KBM-7 (cell line): ENCODE measurements at places on chromosomes 3 and 15.

GRCh38 chr15:65772930-65773329 is 19.2 kb downstream of the DENND4A start:
- no peak for DNase-seq

GRCh38 chr3:119343719-119344118 is 49.5 kb downstream of the ARHGAP31 start:
- DNase-seq, result no peak

- DNase-seq, result no peak
Observed at GRCh38 chr3:32542807-32543206, 27.9 kb downstream of the DYNC1LI1 start.

GRCh38 chr3:189001559-189001958 is 170.2 kb upstream of the TPRG1 start:
- DNase-seq, result no peak

GRCh38 chr3:146975476-146975875 is 370.3 kb upstream of the PLSCR5 start:
- no peak for DNase-seq

DNA sequence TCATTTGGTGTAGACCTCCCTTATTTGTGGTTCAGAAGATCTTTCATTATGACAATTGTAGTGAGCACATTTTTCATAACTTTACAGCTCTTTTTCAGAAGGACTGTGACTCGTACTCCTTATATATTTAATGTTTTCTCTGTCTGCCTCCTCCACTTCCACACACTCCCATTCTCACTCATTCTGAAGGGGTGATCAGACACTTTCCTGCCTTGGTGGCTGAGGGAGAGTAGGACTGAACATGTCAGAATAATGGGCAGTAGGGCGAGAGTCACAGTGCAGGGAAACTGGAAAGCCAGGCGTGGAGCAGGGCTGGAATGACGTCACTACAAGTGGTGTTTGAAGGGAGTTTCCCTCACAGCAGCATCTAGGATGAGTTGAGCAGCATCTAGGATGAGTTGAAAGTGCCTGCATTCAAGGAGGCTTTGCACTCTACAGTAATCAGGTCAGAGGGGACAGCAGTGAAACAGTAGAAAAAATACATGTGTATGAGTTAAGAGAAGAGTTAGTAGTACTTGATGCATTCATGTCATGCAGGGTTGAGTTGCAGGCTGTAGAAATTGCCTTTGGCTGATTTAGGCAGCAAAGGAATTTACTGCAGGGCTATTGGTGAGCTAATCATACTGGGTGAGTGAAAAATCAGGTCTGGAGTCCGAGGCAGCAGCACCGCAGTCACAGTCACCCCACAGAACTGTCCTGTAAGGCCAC is 36.3 kb upstream of the FBXL22 start:
- no peak for DNase-seq

DNA sequence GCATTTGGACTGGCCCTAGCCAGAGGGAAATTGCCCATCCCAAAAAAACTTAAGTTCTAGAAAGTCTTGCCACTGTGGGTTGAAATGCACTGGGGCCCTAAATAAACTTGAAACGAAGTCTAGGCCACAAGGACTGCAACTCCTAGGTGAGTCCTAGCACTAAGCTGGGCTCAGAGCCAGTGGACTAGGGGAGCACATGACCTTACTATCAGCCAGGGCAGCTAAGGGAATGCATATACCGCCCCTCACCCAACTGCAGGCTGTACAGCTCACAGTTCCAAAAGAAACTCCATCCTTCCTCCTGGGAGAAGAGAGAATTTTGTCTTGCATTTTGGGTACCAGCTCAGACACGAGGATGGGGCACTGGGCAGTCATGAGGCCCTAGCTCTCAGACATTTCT is 23.6 kb upstream of the TEX55 start:
- no peak for DNase-seq

GRCh38 chr15:60529332-60529731 is 50.4 kb upstream of the ICE2 start:
- DNase-seq, result no peak

DNA sequence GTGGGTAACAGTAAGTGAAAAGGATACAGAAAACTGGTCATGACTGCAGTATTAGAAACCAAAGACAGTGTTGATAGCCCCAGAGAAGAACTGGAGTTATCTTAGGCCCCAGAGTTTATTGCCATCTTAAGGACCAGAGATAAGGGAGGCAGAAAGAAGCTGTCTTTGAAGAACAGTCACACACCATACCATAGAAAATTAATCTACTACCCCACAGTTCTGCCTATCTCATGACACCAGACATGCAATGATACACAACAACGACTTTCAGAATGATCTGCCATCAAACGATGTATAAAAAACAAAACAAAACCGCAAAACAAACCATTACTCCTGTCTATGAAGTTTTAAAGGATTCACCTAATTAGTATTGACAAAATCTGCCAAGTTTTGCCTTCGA is 9.6 kb downstream of the CPOX start:
- peak; percentile 31 for DNase-seq

- no peak for DNase-seq
Observed at GRCh38 chr3:59658274-59658673, 608.4 kb upstream of the CFAP20DC start.

DNA sequence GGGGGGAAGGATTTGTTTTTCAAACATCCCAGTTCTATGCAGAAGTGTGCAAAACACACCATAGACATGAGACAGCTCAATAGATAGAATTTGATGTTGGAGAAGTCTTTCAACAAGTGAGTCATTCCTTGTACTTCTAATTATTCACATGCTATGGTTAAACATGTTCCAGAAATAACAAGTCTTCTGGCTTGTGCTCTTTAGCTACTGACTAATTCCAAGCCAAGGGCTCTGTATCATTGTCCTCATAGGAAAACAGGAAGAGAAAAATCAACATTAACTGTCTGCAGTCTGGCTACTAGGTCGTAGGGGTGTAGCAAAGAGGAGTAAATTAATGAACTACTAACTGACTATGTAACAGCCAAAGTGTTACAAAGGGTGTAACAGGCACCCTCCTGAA is 25.8 kb downstream of the LDHAL6B start:
- DNase-seq, result no peak

DNA sequence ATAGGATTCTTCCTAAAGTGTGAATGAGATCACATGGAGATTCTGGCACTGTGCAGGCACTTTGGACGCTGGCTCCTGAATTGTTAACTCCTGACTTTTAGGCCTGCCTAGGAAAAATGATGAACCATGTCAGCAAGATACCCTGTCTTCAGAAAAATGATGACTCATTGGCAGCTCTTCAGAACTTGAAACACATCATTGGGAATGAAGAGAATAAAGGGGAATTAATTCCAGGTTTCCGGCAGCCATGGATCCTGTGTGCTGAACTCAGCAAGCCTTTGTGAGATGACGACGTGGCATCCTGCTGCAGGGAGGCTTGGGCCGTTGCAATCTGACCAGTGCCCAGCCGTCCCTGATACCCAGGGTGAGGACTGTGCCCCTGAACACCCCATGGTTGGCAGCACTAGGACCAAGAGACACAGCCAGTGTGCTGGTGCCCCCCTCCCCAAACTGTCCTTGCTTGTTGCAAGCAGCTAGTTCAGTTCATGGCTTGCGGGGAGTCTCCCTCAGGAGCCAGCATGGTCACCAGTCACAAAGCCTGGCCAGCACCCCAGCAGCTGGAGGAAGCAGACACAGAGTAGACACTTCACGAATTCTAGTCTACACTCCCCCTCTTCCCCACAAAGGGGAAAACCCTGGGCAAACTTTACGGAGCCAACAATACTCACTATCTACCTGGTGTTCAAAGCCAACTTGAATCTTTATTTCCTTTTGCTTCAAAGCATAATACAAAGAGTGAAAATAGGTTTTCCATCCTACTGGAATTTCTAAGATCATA is 7.8 kb upstream of the LIPC start:
- DNase-seq, result no peak

DNA sequence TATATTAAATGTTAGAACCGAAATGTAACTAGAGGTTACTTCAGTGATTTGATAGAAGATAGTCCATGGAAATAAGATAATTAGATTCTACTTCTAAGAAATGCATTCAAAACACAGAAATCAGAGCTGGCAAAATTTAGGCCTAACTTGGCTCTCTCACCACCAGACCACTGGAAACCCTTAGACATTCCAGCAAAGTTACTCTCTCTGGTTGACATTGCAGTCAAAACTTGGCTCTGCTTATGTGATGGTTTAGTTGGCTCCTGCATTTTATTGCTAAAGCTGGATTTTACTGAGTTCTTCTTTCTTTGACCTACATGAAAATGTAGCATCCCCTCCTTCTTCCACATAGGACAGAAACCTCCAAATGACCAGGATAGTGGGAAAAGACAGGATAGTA is 35.4 kb upstream of the CBLB start:
- DNase-seq, result no peak

GRCh38 chr15:78241017-78241416 is 6.7 kb upstream of the ACSBG1 start:
- peak; percentile 95 for DNase-seq

DNA sequence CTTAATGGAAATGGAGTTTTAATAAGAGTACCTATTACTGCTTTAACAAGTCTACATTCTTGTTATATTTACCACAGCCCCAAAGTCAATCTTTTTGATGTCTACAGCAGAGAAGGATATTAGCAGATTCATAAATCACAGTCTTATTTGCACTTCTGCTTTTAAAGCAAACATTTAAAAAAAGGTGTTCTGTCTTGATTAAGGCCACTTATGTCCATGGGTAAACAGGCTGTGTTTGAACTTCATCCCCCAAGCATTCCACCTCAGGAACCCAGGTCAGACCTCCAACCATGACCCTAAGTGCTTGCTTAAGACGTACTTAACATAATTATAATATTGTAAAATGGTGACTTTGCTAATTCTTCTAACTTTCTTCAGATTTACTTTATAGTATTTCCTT is 113.4 kb downstream of the CMSS1 start:
- DNase-seq, result no peak

DNA sequence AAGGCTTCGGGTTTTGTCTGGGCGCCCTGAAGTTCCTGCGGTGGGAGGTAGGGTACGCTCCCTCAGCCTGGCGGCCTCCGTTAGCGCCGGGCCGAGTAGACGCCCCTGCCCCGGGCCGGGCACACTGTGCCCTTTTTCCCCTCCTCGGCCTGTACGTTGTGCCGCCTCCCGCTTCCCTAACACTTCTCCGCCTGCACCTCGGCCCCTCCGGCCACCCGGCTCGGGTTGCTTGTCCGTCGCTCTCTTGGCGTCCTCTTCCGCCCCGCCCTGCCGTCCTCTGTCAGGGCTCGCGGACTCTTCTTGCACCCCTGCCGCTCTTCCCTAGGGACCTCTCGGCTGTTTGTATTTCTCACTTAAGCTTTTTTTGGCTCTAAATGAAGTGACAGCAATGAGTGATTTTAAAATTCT is 384 bp downstream of the KNL1 start:
- DNase-seq, result no peak

- no peak for DNase-seq
Observed at GRCh38 chr15:29688506-29689286, 133.6 kb downstream of the TJP1 start.

DNA sequence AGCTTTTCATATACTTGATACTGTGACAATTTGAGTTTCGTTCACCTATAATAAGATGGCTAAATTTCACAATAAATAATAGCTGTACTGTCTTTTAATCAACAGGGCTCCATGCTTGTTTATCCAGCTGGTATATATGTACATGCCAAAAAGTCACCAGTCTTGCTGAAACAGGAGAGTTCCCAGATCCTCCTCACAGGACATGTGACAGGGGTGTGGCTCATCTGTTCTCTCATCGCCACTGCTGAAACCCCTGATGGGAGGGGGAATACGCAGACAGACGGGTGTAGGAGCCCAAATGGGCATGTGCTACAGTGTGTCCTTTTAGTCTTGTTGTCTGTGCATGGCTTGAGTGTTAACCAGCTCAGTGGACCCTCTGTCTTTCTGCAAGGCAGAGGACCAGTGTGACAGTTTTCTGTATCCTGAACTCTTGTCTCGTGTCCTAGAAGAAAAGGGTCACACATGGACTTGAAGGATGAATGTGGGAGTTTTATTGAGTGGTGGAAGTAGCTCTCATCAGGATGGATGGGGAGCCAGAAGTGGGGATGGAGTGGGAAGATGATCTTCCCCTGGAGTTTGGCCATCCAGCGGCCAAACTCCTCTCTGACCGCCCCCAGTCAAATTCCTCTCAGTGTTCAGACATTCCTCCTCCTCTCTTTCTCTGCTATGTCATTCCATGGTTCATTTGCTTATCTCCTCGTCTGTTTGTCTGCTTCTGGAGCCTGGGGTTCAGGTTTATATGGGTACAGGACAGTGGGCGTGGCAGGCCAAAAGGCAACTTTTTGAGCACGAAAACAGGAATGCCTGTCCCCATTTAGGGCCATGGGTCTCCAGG is 113.1 kb upstream of the NECTIN3 start:
- DNase-seq, result no peak

- DNase-seq, result peak; percentile 38
Observed at GRCh38 chr15:20645956-20646355, 104.4 kb upstream of the GOLGA6L6 start.

GRCh38 chr3:20043396-20043795 is 3.1 kb downstream of the KAT2B start:
- DNase-seq, result peak; percentile 33

- DNase-seq, result no peak
Observed at GRCh38 chr15:100348578-100348977, 6.8 kb upstream of the ADAMTS17 start.

- DNase-seq, result no peak
Observed at GRCh38 chr15:63052961-63053698, 10.6 kb downstream of the TPM1 start.

DNA sequence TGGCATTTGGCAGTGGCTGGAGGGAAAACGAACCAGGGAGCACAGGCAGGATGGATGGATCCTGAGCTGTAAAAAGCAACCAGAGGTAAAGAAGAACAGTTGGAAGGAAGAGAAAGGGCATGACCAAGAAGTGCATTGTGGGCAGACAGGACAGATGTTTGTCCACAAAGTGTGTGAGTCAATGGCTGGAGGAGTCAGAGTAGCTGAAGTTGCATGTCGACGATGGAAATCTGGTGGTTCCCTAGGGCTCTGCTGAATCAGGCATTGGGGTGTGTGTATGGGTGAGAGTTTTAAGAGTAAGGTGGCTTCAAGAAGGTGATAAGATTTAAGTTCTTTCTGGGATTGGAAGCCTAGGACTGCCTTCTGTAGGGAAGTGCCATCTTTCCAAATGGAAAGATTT is 214.0 kb upstream of the BHLHE40 start:
- DNase-seq, result no peak

- DNase-seq, result no peak
Observed at GRCh38 chr3:43785551-43785950, 94.8 kb downstream of the ABHD5 start.

GRCh38 chr15:60373745-60374144 is 24.0 kb downstream of the ANXA2 start:
- DNase-seq, result no peak
